Left colon (tissue), 2 donors: ENCODE measurements at places on chromosomes 7 and 10. TPM values are rescaled to one million over a fixed set of nuclear protein-coding genes. Genes with fewer than 3 reads are reported as not detected.

- DNase-seq = no peak
These were observed 12.8 kb upstream of the LBX1 start for GRCh38 chr10:101241840-101242707.

DNA sequence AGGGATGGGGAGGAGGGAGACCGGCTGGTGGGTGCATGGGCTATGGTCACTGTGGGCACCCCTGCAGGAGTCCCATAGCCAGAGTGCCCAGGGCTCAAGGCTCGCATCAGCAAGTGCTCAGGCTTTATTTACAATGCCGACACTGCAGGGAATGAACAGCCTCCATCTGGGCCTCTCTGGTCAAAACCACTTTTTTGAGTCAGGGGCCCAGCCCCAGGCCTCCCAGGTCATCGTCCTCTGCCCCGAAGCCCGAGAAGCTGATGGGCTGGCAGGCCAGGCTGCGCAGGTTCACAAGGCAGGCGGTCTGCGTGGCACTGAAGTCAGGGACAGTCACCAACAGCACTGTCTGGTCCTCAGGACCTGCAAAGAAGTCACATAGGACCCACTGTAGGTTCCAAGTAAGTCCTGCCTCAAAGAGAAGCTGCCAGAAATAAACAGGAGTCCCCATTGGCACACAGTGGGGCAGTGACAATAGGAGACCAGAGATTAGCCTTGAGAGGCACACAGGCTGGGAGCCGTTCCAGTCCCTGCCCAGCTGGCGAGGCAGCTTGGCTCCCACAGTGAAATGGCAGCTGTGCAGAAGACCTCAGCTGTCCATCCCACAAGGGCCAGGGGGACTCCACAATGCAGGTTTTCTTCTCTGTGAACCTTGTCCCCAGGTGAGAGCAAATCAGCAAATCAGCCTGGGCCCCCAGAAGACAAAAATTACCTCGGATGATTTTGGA, 8.6 kb downstream of the POLD2 start:
- DNase-seq = no peak

- DNase-seq = no peak
These were observed 191.3 kb upstream of the KLF14 start for GRCh38 chr7:130925136-130925794.

DNA sequence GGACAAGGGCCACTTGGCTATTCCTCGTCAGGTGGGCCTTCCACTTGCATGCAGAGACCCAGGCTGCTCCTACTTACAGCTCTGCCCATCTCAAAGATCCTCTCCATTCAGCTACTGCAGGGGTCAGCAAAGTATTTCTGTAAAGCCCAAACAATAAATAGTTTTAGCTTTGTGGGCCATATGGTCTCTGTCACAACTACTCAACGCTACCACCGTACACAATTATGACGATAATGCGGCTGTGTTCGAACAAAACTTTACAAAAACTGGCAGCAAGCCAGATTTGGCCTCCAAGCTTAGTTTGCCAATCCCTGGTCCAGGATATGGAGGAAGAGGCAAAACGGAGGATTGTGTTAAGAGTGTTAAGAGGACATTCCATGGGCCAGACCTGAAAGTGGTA, 12.8 kb downstream of the RAB11FIP2 start:
- no peak for DNase-seq

DNA sequence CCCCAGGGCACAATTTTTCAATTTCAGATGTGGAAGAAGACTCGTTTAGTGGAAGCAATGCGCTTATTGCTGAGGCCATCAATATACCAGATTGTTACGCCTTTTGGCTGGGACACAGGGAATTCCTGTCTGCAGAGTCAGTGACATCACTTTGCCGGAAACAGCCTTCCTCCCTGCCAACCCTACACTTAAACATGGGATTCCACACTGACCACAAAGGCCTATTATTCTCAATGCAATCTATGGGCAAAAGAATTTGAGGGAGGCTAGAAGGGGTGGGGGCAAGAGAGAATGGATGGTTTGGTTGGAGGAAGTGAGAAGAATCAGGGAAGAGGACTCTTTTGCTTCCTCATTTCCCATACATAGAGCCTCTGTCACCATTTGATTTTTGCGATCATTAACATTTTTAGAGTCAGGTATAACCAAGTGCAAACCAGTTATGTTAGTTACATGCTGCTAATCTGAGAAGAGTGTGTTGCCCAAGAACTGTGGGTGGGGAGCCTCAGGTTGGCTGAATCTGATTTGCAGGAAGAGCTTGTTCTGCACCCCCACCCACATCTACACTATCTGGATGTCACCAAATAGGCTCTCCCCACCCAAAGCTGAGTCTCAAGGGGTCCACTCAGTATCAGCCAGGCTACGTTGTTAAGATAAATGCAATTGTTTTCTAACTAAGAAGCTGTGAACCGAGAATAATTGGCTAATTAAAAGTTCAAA, 58.2 kb downstream of the ENTPD1 start:
- DNase-seq = peak; percentile 49

DNA sequence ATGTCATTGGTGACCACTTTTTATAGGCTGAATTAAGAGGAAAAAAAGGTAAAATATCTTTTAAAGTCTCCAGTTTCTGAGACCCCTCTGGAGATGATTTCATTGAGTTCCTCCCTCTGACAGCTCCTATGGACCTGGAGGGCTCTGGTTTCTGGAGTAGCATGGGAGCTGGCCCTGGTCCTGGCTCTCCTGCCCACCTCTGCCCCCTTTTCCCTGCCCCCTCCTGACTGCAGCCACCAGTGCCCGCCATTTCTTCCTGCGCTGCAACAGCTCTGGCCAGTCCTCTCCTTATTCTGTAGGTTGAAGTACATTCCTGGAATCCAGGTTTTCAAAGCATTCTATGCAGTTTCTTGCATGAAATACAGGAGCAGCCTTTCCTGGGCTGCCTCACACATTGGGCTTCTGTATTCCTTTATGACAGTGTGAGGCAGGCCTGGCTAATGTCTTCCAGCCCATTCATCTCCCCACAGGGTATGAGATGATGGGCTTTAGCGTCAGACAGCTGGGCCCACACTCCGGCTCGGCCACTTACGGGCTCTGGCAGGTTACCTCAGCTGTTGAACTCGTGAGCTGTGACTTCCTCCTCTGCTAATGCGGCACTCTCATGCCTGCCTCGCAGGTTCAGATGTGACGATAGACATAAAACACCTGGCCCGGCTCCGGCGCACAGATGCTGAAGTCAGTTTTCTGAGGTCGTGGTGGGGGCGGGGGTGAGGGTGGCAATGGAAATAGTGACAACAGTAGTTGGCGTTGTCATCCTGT, 101.7 kb downstream of the MGMT start:
- DNase-seq = no peak

DNA sequence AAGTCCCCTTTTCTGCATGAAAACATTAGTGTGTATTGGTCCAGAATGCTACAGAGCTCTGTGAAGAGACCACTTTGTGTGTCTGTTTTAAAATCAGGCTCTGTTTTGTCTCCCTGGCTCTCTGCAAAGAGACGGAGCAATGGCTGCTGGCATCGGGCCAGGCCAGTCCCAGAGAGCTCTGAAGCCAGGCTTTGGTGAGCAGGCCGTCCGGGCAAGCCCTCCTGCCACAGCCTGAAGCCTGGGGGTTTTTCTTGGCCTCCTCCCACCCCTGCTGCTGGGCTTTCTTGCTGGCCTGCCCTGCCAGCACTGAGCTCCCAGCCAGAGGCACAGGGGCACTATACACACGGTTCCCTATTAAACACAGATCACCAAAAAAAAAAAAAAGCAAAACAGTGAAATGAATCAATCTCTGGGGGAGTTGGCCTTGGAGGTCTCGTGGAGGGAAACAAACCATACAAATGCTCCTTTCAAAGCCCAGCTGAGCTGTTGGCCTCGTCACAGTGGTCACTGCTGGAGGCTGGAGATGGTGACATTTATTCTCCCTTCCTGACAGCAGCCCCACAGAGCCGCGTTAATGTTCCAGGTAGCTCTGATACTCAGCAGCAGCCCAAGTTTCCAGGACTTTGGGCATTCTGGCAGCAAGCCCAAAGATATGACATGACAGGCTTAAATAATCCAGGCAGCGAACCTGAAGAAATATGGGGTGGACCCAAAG, 237.2 kb downstream of the TCF7L2 start:
- DNase-seq = peak; percentile 35

DNA sequence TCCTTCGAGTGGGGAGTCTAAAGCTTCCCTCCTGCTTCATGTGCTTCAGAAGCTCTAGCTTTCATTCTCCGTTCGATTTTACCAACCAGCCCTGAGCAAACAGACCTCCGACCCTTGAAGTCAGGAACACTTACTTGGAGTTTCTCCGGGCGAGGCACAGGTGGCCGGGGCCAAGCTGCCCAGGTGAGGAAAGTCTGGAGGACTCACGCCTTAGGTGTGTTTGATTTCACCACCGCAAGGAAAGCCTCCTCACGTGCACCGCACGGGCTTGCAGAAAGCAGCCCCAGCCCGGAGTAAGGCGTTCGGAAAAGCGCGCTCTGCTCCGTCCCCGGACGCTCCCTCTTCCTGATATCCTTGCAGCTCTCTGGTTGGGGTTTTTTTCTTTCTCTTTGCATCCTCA, 30.1 kb upstream of the CNPY1 start:
- DNase-seq = no peak

ACBD5 gene
- 39.4 TPM for total RNA-seq

MYL10 gene
- total RNA-seq = not detected

HELLS gene
- 22.8 TPM for total RNA-seq
